ENCODE measurements at places on chromosomes 2 and 18. TPM values are rescaled to one million over a fixed set of nuclear protein-coding genes. Genes with fewer than 3 reads are reported as not detected.

The PRKD3 gene
- total RNA-seq = 44.1 TPM

The LIMS3 gene
- not detected for total RNA-seq

DNA sequence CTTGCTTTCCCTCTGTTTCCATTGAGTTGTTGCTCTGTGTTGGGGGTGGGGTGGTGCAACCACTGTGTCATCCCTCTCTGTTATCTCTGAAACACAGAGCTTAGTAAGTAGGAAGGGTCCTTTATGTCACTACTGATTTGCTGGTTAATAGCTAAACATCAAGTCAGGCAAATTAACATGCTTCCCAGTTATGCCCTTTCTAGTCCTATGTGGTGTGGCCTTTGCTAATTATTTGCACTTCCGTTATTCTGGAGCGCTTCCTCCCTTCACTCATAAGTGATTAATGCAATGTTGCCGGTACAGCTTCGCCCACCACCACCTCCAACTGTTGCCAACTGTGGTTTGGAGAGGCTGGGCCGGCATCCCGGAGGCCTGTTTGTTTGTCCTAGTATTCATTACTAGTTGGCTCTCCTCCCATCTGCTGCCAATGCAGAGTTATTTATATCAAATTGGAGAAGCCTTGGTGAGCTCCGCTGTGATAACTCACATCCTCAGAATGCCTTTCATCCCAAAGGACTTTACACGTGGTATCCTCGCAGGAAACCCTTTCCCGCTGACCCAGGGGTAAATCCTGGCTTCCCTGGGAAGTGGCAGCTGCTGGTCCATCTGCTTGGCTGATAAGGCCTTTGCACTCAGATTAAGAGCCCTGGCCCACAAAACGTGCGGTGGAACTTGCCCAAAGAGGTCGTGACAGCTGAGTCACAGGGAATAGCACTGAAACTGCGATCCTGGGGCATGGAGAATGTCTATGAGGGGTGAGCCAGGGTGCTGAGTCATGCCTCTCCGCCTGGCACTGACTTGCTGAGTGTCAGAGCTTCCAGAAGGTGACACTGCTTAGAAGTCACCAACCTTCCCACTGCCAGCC lies 72.0 kb upstream of the ZCCHC2 start:
- DNase-seq = peak; percentile 53

- no peak for DNase-seq
Measured at GRCh38 chr2:26363323-26363722, 16.7 kb upstream of the ADGRF3 start.

DNA sequence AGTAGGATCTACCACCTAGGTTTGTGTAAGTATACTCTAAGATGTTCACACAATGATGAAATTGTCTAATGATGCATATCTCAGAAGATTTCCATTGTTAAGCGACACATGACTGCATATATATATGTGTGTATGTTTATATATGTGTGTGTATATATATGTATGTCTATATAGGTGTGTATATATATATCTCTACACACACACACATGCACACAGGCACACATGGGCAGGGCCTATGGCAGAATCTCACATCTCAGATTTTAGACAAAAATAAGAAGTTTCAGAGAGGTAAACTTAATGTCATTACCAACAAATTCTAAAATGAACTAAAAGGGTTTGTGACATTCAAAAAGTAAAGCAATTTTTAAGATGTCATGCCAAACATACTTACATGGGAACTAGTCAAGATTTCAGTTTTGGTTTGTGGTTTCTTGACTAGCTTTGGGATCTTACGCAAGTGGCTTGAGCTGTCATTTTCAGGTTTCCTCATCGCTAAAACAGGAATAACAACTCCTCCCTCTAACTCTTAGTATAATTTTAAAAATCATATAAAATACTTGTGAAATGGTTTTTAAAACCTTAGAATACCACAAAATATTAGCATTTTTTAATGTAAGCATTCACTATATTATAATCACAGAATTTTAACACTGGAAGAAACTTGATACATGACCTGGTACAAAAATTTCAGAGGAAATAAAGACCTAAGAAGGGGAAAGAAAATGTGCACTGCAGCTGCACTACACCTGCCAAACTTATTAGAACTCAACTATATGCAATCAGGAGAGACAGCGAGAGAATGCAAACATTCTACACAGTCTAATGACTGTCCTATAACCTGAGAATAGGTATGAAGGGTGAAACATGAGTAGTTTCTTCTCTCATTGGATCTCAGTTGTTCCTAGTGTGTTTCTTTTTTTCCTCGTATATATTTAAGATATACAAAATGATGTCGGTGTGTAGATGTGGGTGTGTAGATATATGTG lies 75.7 kb downstream of the TTC21B start:
- DNase-seq = no peak

DNA sequence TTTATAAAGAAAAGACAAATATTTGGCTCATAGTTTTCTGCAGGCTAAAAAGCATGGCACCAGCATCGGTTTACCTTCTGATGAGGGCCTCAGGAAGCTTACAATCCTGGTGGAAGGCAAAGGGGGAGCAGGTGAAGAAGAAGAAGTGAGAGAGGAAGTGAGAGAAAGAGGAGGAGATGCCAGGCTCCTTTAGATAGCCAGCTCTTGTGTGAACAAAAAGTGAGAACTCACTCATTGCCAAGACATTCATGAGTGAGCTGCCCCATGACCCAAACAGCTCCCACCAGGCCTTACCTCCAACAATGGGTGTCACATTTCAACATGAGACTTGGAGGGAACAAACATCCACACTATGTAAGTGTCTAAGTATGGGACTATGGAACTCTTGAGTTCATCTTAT lies 14.3 kb downstream of the CCDC150 start:
- no peak for DNase-seq

GRCh38 chr2:225472161-225472560 lies 72.7 kb downstream of the NYAP2 start:
- no peak for DNase-seq

The TSHZ1 gene
- 21.5 TPM for total RNA-seq

The ABCB11 gene
- not detected for total RNA-seq

GRCh38 chr2:214393796-214394195 lies 17.1 kb upstream of the VWC2L start:
- DNase-seq = no peak

GRCh38 chr2:60405271-60405919 lies 148.1 kb downstream of the BCL11A start:
- no peak for DNase-seq
